ENCODE measurements at places on chromosomes 13 and 19.

- no peak for DNase-seq
Measured at GRCh38 chr19:53870485-53870844, 2.8 kb downstream of the MYADM start.

- DNase-seq: no peak
Measured at GRCh38 chr13:22161871-22162270, 491.0 kb downstream of the FGF9 start.

DNA sequence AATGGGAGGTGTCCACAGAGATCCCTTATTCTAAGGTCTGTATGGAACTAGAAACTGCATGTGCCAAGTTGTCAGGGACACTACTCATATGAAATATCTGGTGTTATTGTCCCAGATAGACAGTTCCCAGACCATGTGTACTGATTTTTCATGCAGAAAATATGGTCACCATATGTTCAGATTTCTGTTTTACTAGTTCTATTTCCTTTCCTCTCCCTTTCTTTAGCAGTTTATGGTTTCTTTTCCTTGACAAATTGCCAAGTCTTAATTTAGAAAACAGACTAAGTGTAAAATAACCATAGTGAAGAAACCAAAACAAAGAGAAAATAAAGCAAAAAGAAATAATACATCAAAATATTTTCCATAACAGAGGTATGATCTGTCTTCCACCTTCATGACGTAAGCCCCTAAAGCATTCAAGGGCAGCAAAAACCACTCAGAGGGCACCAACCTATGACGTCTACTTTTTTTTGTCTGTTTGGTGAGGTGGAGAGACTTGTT, 248.5 kb downstream of the KCTD12 start:
- DNase-seq: no peak

DNA sequence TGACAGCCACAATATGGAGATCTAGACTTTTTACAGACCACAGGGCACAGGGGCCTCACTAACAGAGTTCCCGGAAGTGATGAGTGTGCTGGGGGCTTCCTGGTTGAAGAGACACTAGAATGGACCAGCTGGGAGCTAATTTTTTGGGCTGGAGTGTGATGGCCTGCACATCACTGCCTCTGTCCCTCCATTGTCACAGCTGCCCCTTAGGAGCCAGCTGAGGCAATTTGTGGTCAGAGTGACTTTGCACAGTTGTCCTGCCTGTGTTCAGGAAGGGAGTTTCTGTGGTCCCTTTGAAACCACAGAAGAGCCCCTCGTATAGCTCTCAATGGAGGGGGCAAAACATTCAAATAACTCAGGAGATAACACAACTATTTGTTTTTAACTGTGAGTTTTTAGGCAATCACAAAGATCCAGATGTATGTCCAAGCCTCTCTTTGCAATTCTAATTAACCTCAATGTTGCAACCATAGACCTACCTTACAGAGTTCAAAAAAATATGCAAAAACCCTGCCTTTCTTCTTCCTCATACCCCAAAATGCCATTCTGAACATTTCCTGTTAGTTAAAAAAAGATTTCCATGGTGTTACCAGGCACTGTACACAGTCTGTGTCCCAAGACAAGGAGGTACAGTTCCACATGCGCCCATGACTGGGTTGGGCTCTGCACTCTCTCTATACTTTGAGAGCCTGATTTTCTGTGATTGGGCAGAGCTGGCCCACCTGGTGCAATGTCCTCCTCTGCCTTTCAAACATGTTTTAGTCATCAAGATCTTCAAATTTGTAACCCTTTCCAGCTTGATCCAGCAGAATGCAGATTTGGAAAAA, 2.4 kb downstream of the ALOX5AP start:
- no peak for DNase-seq

DNA sequence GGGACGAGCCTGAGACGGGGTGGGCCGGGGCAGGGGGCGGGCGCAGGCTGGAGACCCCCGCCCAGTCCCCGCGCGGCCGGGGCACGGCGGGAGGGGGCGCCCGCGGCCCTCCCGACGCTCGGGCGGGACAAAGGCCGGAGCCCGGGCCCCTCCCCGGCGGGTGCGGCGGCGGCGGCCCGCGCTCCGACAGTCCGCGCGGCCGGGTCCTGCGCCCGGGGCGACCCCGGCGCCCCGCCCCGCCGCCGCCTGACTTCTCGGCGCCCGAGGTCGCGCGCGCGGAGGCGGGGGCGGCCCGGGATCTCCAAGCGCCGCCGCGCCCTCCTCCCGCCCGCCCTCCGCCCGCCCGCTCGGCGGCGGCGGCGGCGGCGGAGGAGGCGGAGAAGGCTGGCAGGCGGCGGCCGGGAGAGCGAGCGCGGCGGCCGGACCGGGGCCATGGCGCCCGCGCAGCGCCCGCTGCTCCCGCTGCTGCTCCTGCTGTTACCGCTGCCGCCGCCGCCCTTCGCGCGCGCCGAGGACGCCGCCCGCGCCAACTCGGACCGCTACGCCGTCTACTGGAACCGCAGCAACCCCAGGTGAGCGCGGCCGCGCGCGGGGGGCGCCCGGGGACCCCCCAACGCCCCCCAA, at the start of gene EFNA2:
EFNA2 (plus strand) TSS at position 137 of the 624 bp plus-strand sequence; CDS start at position 433, 296 bp downstream.
- DNase-seq: no peak
